ENCODE measurements at places on chromosomes 2 and 18. TPM values are rescaled to one million over a fixed set of nuclear protein-coding genes. Genes with fewer than 3 reads are reported as not detected.

Gene DIPK1C
- total RNA-seq = 7.9 TPM

Gene GNLY
- total RNA-seq = not detected

Gene LOXHD1
- 3.4 TPM for total RNA-seq

DNA sequence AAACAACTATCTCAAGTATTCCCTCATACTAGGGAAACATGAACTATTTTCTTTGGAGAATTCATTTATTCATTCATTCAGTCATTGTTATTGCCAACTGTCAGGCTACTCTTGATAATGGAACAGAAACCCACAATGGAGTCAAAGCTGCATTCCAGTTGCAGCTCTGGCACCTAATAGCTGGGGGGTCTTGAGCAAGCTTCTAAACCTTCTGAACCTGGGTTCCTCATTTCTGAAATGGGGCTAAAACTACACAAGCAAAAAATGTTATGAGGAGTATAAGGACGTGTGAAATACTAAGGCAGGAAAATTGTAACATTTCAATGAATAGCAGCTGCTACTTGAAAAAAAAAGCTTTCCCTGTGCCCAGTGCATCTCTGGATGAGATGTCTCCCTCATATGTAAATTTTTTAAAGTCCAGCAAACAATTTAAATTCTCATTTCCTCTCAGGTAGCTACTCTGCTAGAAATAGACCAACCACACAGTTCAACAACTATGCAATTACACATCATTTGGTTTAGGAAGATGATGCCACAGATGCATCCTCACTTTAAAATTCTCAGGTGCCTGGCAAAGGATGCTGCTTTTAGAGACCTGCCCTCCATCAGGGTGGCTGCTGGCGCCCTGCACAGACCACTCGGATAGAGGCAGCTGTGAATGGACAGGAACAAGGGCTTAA lies 38.5 kb downstream of the SPRED2 start:
- no peak for DNase-seq

- DNase-seq = no peak
Observed at GRCh38 chr2:219112651-219113338, 47.8 kb downstream of the NHEJ1 start.

DNA sequence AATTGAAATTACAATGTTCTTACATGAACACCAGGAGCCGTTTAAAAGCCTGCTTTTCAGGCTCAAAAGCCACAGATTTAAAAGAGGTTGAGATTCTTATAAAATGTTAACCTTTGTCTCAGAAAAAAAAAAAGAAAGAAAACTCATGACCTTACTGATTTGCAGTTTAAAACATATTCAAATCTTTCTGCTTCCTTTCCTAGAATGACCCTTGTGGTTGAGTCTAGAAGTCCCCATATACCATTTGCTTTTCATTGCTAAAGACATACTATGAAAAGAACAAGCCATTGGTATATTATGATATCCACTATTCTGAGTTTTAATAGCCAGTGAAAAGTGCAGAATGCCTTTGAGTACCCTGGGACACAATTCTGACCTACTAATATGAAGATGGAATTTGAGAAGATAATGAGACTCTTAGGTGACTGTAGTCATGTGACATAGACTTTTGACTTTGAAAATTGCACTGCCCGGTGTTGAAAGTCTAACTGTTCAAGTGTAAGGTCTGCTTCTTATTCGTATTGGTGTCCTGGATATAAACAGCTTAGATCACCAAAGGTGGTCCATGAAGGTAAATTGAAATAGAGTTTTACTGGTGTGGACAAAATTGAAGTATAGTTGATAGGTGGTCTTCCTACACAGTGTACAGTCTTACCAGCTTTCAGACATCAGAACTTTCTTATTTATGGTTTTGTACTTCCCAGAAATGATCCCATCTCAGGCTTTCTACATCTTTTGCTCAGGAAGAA lies 117.0 kb downstream of the DOCK10 start:
- DNase-seq = no peak

DNA sequence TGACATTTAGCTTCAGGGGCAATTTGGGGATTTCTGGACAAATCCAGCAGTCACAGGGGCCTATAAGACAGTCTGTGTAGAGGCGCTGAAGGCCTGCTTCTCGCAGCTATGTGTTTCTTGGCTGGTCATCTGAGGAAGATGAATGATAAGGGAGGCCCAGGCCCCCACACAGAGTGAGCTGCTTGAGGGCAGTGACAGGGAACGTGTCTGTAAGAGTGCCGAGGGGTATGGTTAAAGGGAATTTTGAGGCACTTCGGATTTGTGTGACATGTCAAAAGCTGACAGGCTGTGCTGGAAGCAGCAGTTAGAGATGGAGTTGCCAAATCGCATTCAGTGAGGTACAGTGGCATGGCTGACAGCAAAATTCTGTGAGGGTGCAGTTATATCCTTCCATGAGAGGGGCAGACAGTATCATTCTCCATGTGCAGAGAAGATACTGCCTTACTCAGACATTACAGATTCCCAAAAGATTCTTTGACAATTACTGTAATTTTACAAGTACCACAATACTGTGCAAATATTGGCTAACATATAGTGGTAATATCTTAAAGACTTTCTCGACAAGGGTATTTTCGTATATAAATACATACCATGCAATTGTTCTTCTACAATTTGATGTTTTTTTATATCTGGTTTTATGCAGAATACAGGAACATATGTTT lies 74.0 kb downstream of the CERS6 start:
- no peak for DNase-seq

- DNase-seq = no peak
Observed at GRCh38 chr2:42051543-42052235, 3.9 kb downstream of the PKDCC start.

DNA sequence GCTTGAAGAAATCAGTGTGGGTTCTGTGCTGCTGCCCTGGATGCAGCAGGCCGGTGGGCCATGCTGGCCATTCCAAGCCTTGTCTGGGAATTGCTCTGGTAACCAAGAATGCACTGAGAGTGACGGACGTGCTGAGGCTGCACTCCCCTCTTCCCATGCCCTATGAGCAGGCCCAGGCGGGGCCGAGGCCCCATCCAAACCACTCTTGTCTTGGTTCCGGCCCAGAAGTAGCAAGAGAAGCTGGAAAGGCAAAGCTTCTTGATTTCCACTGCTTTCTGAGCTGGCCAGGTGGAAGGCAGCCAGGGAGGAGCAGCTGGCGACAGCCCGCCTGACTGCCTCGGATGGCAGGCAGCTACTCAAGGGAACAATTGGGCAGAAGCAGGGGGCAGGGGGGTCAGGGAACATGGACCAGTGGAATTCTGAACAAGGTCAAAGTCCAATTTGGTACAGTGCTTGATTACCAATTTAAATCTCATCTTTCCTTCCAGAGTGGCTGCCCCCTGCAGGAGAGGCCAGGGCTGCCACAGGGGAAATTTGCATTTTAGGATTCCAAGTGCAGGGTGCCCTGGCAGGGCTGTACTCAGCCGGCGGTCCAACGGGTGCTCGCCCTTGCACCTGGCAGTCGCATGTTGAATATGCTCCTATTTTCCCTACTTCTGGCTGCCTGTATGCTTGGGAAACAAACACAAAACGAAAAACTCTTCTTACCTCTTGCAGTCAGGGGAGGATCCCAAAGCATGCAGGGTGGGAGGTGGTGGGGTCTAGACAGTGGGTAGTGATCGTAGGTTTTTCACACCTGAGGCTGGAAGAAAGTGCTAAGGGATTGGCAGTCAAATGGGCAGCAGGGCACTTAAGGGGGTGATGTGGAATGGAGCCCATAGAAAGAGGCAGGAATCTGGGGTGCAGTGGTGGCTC lies 67.3 kb downstream of the LIPG start:
- peak; percentile 89 for DNase-seq

Gene SCYGR8
- total RNA-seq = not detected

DNA sequence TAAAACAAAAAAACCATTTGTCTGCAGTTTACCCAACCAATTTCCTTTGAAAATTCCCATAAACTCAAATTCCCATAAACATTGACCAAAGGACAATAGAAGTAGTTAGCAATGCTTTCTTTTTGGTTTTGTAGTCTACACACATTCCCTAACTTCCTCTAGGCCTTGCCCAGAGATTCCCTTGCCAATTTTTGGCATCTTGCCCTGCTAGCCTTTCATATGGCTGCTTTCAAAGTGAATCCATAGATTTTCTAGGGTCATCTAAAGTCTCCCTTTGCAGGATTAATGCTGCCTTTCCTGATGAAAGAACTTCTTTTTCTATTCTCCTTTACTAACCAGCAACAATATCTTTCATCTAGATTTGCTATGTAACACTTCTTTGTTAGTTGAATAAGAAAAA lies 33.4 kb downstream of the THSD7B start:
- DNase-seq = peak; percentile 3

- no peak for DNase-seq
Observed at GRCh38 chr18:6683112-6683876, 46.2 kb upstream of the ARHGAP28 start.

GRCh38 chr18:35582899-35583558 lies 1.5 kb downstream of the GALNT1 start:
- no peak for DNase-seq

Gene SCYGR4
- not detected for total RNA-seq

- DNase-seq = no peak
Observed at GRCh38 chr2:227482638-227483340, 10.8 kb downstream of the AGFG1 start.

DNA sequence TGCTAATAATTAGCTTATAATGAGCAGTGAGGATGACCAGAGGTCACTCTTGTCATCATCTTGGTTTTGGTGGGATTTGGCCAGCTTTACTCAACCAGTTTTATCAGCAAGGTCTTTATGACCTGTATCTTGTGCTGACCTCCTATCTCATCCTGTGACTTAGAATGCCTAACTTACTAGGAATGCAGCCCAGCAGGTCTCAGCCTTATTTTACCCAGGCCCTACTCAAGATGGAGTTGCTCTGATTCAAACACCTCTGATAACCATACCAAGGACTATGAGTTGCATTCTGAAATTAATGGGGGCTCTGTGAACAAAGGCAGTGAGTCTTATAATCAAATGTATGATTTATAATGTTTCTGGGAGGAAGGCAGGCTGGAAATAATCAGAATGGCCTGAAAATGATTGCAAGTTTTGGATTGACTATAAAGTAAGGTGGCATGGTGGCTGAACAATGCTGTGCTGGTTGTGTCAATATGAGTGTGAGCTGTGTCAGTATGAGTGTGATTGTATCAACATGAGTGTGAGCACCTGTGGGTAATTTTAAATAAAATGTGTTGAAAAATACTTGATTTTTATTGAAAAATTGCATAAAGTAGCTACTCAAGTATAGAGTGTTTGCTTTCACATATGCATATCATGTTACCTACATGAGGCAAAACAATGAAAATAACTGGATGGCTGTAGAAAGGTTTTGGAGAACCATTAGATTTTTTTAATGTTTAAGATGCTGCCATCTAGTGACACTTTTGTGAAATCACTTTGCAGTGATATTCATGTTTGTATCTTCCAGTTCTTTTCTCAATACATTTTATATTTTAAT lies 103.0 kb downstream of the KYNU start:
- DNase-seq = peak; percentile 32

- no peak for DNase-seq
Observed at GRCh38 chr18:51053814-51054213, 23.8 kb downstream of the SMAD4 start.

DNA sequence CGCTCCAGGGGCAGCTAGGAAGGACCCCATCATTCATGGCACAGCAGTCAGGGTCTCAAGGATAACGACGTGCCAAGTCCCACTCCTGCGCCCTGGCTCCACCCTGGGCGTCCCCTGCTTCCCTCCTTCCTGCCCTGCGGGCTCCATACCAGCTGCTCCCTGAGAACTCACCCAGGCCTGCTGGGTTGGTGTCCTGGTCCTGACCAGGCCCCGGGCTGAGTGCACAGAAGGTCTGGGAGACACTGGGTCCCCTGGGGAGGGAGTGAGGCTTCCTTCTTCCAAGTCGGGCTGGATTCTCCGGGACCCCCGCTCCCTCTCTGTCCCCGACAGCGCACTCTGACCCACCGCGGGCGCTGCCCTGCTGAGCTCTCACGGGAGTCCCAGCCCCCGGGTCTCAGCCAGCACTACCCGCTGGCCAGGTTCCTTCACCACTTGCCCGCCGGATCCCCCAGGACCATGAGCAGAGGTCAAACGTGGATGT lies 160.2 kb downstream of the PXDN start:
- no peak for DNase-seq

- DNase-seq = no peak
Observed at GRCh38 chr2:106193690-106193976, 468 bp downstream of the UXS1 start.

DNA sequence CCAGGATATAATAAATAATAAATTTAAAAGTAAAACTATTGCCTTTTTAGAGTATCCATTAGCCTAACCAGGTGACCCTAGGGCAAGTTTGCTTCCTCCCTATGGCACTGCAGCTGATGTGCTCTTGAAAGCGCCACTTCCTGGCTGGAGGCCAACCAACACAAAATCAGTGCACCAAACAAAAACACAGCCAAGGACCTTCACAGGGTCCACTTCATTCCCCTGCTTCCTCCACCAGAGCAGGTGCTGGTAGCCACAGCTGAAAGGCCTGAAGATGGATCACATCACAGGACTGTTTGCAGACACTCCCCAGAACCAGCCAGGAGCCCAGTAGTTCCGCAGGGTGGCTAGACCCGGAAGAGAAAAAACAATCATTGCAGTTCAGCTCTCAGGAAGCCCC lies 108.8 kb downstream of the TWIST2 start:
- DNase-seq = no peak

- peak; percentile 44 for DNase-seq
Observed at GRCh38 chr18:35635170-35635569, 53.6 kb downstream of the GALNT1 start.

Gene SLC4A3
- total RNA-seq = 1.5 TPM

DNA sequence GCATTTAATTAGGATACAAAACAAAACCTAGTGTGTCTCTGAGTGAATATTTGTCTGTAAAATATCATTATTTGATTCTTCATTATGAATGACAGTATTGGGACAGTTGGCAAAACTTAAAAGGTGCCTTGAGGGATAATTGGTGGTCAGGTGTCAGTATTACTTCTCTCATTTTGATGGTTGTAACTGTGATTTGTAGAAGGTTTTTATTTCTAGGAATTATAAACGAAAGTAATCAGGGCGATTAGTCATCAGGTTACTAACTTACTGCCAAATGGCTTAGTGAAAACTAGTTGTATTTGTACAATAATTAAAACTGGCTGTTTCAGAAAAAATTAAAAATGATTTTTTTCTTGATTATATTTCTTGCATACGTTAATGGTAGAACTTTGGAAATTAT lies 117.6 kb downstream of the BIRC6 start:
- no peak for DNase-seq

Gene PLEK
- total RNA-seq = 6.1 TPM

Data from tongue (tissue), 3 donors.